Esophagus muscularis mucosa (tissue), 4 donors: ENCODE measurements at places on chromosomes 7 and 10.
A peak's percentile ranks its signal among the peaks of the same experiment; 100 is the strongest.

DNA sequence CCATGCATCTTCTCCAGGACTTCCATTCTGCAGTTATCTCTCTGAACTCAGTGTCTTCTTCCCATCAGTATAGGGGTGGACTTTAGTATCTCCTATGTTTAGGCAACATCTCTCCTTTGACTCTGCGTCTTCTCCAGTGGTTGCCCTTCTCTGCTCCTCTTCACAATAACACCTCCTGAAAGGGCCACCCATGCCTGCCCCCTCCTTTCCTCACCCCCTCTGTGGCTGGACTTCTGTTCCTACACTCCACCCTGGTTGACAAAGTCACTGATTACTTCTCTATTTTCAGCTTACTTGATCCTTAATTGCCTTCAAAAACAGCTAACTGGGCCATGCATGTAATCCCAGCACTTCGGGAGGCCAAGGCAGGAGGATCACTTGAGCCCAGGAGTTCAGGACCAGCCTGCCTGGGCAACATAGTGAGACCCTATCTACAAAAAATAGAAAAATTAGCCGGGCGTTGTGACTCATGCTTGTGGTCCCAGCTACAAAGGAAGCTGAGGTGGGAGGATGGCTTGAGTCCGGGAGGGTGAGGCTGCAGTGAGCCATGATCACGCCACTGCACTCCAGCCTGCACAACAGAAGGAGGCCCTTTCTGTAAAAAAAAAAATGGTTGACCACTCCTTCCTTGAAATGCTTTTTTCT, 13.7 kb downstream of the SRGN start:
- no peak for DNase-seq

DNA sequence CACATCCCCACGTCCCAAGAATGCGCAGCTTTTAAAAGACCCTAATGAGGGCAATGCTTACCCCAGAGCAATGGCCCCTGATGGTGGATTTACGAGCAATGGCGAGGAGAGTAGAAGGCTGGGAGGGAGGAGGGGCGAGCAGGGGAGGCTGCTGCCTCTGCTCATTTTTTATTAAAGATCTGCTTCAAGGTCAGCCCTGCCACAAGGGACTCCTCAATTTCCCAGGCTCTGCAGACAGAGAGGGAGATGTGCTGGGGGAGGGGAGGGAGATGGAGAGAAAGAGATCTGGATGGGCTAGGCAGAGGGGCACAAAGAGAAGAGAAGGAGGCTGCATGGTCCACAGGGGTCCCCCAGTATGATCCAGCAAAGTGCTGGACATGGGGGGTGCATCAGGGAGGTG, 7.8 kb upstream of the SRRM3 start:
- DNase-seq: no peak

- no peak for DNase-seq
Observed at GRCh38 chr7:121914676-121915279, 41.8 kb downstream of the PTPRZ1 start.

DNA sequence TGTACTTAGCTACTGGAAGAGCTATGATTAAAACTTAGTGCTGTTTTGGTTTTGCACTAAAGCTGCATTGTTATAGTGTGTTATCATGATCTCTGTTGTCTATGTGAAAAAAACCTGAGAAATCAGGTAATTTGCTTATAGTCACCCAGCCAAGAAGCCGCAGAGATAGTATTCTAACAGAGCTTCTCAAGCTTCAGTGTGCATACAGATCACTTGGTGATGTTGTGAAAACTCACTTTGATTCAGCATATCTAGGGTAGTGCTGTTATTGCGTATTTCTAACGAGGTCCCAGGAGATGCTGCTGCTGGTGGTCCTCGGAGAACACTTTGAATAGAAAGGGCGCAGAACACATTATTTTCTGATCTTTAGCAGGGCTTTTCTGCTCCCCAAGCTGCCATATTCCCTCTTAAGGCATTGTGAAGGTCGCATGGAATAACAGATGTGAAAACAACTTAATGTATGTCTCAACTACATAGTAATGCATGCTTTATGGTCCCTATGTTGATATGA, 68.4 kb upstream of the PDCD4 start:
- no peak for DNase-seq

DNA sequence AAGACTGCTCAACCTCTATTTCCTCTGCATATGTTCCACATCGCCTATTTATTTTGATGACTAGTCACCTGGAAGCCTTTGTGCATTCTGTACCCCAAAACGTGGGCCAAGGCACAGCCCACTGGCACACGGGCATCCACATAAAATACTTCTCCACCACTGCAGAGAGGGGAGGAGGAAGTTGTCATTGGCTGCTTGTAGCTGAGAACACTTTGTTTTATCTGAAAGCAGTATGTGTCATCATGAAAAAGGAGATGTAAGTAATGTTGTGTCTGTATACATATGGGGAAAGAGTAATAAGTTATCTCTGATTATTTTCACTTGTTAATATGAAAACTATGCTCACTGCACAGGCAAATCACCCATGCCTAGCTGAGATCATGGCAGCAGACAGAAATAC, 48.2 kb upstream of the AMPH start:
- DNase-seq: peak; percentile 17

GRCh38 chr7:37084303-37084702, 360.0 kb upstream of the AOAH start:
- no peak for DNase-seq

- no peak for DNase-seq
Observed at GRCh38 chr10:108583877-108584276, 1339.4 kb downstream of the XPNPEP1 start.
